ENCODE measurements at places on chromosomes 16 and 17.
A peak's percentile ranks its signal among the peaks of the same experiment; 100 is the strongest.

DNA sequence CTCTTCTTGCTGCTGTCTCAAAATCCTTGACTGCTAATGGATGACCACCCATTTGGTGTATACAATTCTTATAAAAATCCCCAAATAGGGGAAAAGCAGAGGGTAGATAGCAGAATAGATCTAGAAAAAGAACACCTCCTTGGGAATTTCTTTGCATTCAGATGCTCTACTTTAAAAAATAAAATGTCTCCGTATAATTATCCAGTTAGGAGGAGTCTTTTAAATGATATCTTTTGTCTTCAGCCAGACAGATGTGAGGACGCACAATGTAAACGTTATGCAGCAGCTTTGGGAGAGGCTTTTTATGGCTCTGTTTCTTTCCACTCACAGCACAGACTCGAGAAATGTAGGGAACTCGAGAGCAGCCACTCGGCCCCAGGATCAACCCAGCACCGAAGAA, 300.2 kb downstream of the IRF8 start:
- H3K36me3 ChIP-seq: no peaks in the 10 kb centered on the region
- no peaks in the 10 kb centered on the region for H3K4me1 ChIP-seq
- no peak for DNase-seq
- peaks cover 97% of the 10 kb centered on the region for H3K27me3 ChIP-seq
- no peak overlapping the region for H3K4me3 ChIP-seq

- peaks cover 26% of the 10 kb centered on the region for H3K27me3 ChIP-seq
- H3K4me1 ChIP-seq: no peaks in the 10 kb centered on the region
- no peak for DNase-seq
- H3K27ac ChIP-seq: no peak overlapping the region
- peaks cover 3% of the 10 kb centered on the region for H3K36me3 ChIP-seq
These were observed 126.1 kb downstream of the SEC14L1 start for GRCh38 chr17:77266891-77267341.

- H3K27ac ChIP-seq: no peak overlapping the region
- H3K36me3 ChIP-seq: peaks cover 2% of the 10 kb centered on the region
- peaks cover 84% of the 10 kb centered on the region for H3K27me3 ChIP-seq
- no peak overlapping the region for H3K4me3 ChIP-seq
These were observed 2.8 kb downstream of the WNT3 start for GRCh38 chr17:46815474-46816353.

DNA sequence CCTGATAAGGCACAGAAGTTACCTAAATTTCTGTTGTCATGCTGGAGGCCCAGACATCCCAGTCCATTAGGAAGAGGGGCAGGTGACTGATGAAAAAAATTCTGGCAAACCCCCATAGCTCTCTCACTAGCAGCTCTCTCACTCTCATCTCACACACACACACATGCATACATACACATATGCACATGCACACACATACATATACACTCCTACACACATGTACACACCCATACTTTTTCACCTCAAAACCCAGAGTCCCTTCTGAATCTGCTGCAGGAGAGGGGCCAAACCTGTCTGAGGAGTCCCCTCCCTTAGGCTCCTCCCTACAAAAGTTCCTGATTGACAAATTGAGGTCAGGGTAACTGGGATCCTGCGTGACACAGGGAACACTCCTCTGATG, 22.6 kb upstream of the SDR42E2 start:
- H3K4me3 ChIP-seq: no peak overlapping the region
- DNase-seq: no peak
- no peaks in the 10 kb centered on the region for H3K4me1 ChIP-seq
- H3K36me3 ChIP-seq: peaks cover 3% of the 10 kb centered on the region
- no peak overlapping the region for H3K27ac ChIP-seq

- no peak overlapping the region for H3K4me3 ChIP-seq
- H3K27me3 ChIP-seq: no peaks in the 10 kb centered on the region
- H3K36me3 ChIP-seq: no peaks in the 10 kb centered on the region
- no peak overlapping the region for H3K27ac ChIP-seq
These were observed 91.4 kb upstream of the SALL1 start for GRCh38 chr16:51242296-51242994.

DNA sequence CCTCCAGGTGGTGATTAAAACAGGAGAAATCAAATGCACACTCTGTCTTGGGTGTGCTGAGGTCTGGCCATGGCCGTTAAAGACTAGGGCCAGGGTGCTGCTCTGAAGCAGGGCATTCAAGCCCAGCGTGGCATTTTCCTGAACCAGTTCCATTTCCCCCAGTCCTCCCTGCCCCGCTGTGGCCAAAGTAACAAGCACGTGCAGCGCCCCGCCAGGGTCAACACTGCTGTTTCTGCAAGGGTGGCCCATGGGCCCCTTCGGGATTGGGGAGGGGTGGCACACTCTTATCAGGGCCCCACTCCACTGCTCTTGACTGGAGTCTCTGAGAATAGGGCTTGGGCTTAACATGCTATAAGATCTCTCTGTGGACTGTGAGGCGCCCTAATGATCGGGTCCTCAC, 72.9 kb downstream of the IL21R start:
- peaks cover 55% of the 10 kb centered on the region for H3K36me3 ChIP-seq
- no peak overlapping the region for H3K4me3 ChIP-seq
- H3K27ac ChIP-seq: no peak overlapping the region
- no peak for DNase-seq

DNA sequence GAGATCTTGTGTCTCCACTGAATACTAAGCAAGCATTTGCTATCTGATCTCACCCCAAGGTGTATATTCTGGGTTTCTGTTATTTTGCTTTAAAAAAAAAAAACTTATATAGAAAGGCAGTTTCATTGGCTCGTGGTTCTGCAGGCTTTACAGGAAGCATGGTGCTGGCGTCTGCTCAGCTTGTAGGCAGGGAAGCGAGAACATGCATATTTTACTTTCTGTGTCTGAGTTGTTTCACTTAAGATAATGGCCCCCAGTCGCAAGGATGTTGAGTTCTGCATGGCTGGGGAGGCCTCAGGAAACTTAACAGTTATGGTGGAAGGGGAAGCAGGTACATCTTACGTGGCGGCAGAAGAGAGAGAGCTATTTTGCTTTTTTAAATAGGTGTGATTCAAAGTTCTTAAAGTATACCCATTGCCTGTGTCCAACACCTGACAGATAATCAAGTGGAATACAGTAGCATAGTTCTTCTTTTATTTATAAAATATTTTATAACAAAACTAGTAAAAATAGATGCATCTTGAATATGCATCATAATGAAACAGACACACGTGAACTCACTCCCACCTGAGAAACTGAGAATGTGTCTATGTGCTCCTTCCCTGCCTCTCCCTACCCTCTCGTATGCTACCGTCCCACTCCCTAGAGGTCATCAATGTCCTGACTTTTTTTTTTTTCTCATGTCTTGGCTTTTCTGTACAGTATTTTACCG, 15.4 kb upstream of the ARHGAP17 start:
- H3K4me1 ChIP-seq: peaks cover 31% of the 10 kb centered on the region
- peaks cover 5% of the 10 kb centered on the region for H3K27me3 ChIP-seq
- peak overlapping the region; percentile 79 for H3K27ac ChIP-seq
- no peak for DNase-seq
- H3K4me3 ChIP-seq: peak overlapping the region; percentile 97
- H3K36me3 ChIP-seq: peaks cover 4% of the 10 kb centered on the region

DNA sequence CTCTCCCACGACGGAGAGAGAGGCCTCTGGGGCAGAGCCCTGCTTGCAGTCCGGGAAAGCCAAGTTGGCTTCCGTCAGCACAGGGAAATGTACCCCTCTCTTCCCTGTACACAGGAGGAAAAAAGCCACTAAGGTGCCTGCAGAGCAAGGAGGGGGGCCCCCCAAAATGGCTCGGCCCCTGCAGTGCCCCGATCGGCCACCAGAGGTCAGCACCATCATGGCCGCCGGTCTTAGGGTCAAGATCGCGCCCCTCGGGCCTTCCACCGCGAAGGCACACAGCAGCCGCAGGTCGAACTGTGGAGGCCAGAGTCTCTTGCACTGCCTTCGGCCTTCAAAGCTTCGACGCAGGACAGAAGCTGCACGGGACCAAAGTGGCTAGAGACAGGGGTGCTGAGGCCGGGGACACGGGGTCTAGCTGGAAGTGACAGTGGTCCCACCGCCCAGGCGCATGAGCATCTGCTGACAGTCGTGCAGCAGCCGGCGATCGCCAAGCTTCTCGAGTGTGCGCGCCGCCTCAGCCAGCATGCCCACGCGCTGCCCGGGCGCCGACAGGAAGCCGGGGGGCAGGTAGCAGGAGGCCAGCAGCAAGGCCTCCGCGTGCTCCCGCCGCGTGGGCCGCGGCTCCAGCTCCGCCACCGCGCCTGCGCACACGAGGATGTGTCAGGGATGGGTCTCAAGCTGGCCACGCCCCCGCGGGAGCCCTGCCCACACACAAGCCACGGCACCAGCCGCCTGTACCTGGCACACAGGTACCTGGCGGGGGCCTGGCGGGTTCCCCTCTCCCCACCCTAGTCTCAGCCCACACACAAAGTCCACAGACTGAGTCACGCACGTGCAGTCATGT, 24.4 kb downstream of the SREBF1 start:
- H3K27ac ChIP-seq: peak overlapping the region; percentile 76
- peak; percentile 60 for DNase-seq
- H3K36me3 ChIP-seq: peaks cover 38% of the 10 kb centered on the region
- H3K4me1 ChIP-seq: peaks cover 8% of the 10 kb centered on the region
- peak overlapping the region; percentile 25 for H3K4me3 ChIP-seq

DNA sequence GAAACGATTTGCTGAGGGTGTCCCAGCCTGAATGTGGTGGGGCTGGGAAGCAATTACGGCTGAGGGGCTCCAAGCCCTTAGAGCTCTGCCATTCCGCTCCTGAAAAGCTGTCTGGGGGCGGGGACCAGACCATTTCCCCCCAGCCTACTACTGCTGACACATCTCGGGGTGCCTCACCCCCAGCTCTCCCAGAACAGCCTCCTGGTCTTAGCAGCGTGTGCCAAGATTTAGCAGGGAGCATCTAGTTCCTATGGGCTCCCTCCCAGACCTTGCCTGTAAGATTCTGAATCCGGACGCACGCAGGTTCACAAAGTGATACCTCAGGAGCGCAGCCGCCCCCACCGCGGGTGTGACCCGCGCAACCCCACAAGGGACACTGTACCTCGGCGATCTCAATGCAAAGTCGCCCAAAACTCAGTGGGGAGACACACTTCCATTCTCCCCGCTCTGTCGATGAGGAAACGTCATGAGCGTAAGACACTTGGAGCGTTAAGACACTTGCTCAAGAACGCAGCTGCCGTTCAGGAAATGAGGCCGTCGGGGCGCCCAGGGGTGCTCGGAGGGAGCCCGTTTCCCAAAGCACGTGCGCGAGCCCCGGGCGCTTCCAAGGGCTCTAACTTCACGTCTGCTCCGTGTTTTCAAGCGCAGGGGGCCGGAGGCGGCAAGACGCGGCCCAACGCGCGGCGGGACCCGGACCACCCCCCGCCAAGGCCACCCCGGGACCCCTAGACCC, 629 bp downstream of the GEMIN4 start:
- DNase-seq: peak; percentile 40
- H3K27me3 ChIP-seq: no peaks in the 10 kb centered on the region
- H3K27ac ChIP-seq: peak overlapping the region; percentile 94
- peak overlapping the region; percentile 94 for H3K4me3 ChIP-seq
- H3K4me1 ChIP-seq: peaks cover 43% of the 10 kb centered on the region
- peaks cover 18% of the 10 kb centered on the region for H3K36me3 ChIP-seq
